ENCODE measurements at places on chromosomes 4 and X. TPM values are rescaled to one million over a fixed set of nuclear protein-coding genes. Genes with fewer than 3 reads are reported as not detected.

DNA sequence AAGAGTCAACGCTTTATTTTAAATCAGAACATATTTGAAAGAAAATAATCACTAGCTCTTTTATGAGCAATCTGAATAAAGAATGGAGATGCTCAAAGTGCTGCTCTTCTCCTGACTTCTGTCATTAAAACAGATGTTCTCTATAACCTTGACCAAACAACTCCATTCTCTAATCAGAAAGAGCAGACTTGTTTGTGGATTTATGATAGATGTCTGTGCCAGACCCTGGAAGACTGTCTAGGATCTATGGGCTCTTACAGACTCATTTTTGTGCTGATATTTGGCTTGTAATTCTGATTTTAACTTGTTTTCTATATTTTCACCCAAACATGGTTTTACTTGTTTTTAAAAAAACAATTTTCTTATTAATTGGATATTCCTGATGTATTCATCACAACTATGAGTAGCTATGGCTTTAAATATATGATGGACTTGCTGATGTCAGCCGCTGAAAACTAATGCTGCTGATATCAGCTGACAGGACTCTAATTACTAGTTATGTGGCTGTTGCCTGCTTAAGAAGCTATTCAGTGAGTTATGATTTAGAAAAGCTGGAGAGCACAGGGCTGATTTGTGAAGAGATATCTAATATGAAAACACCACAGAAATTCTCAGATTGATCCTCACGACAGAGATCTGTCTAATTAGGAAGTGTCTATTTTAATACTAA lies 31.6 kb upstream of the MAML3 start:
- no peak overlapping the region for H3K4me3 ChIP-seq
- no peak overlapping the region for H3K27ac ChIP-seq
- peaks cover 44% of the 10 kb centered on the region for H3K27me3 ChIP-seq
- DNase-seq, result no peak
- H3K4me1 ChIP-seq, result no peaks in the 10 kb centered on the region

The MAGEC3 gene
- total RNA-seq, result not detected

- no peak overlapping the region for H3K4me3 ChIP-seq
- peaks cover 40% of the 10 kb centered on the region for H3K36me3 ChIP-seq
- no peak overlapping the region for H3K27ac ChIP-seq
- no peak for DNase-seq
- no peaks in the 10 kb centered on the region for H3K4me1 ChIP-seq
These were observed 17.6 kb downstream of the TBL1X start for GRCh38 chrX:9482408-9482807.

- no peak for DNase-seq
- no peak overlapping the region for H3K4me3 ChIP-seq
- no peak overlapping the region for H3K27ac ChIP-seq
- H3K36me3 ChIP-seq, result no peaks in the 10 kb centered on the region
- H3K4me1 ChIP-seq, result no peaks in the 10 kb centered on the region
These were observed 15.8 kb downstream of the TMEM31 start for GRCh38 chrX:103726477-103726876.

The NAP1L3 gene
- 0.57 TPM for total RNA-seq

DNA sequence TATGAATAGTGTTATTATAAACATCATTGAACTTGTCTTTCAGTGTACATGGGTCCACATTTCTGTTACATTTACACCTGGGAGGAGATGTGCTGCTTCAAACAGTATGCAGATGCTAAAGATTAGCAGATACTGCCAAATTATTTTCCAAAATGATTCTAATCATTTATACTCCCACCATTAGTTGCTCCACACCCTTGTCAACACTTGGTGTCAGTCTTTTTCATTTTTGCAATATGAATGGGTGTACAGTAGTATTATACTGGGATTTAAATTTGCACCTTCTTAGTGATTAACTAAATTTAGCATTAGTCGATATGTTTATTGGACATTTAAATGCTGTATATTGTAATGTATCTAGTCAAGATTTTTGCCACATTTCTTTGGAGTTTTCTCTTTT lies 131.6 kb upstream of the GRID2 start:
- no peak overlapping the region for H3K27ac ChIP-seq
- H3K4me3 ChIP-seq, result no peak overlapping the region
- H3K27me3 ChIP-seq, result no peaks in the 10 kb centered on the region
- H3K36me3 ChIP-seq, result no peaks in the 10 kb centered on the region
- DNase-seq, result no peak
- no peaks in the 10 kb centered on the region for H3K4me1 ChIP-seq

DNA sequence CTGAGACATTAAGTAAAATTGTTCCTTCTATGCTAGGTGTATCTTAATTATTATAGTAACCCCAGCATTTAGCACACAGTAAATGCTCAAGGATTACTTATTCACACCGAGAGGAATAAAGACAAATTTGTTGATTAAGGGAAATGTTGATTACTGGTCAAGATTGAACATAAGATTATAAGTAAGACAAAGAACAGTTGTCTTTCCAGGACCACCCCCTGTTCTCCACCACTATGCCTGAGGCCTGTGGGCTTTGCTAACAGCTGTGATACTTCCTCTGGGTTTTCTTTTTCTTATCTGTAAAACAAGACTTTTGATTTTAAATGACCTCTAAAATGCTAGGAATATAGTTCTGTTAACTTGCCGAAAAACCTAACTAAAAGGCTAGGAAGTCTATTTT lies 128.0 kb downstream of the DCLK2 start:
- no peak for DNase-seq
- peaks cover 15% of the 10 kb centered on the region for H3K27me3 ChIP-seq
- H3K4me1 ChIP-seq, result no peaks in the 10 kb centered on the region
- H3K4me3 ChIP-seq, result no peak overlapping the region
- no peak overlapping the region for H3K27ac ChIP-seq

The BEND4 gene
- total RNA-seq, result 0.72 TPM

GRCh38 chr4:100576570-100576969 lies 58.7 kb upstream of the EMCN start:
- DNase-seq, result no peak
- H3K36me3 ChIP-seq, result no peaks in the 10 kb centered on the region
- no peaks in the 10 kb centered on the region for H3K27me3 ChIP-seq
- H3K27ac ChIP-seq, result no peak overlapping the region
- no peaks in the 10 kb centered on the region for H3K4me1 ChIP-seq

- H3K36me3 ChIP-seq, result no peaks in the 10 kb centered on the region
- H3K27ac ChIP-seq, result no peak overlapping the region
- no peak overlapping the region for H3K4me3 ChIP-seq
- DNase-seq, result no peak
- no peaks in the 10 kb centered on the region for H3K27me3 ChIP-seq
These were observed 260.6 kb upstream of the BOD1L1 start for GRCh38 chr4:13888112-13888511.

DNA sequence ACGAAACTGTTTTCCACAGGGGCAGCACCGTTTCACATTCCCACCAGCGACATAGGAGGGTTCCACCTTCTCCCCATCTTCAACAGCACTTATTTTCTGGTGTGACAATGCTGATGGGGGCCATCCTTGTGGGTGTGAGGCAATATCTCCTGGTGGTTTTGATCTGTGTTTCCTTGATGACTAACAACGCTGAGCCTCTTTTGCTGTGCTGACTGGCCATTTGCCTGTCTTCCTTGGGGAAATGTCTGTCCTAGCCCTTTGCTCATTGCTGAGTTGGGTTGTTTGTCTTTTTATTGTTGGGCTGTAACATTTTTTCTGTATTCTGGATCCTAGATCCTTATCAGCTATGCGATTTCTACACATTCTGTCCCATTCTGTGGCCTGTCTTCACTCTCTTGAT lies 33.7 kb downstream of the ATP2B3 start:
- H3K27me3 ChIP-seq, result peaks cover 2% of the 10 kb centered on the region
- no peak for DNase-seq
- no peak overlapping the region for H3K27ac ChIP-seq
- no peaks in the 10 kb centered on the region for H3K4me1 ChIP-seq

The GALNTL6 gene
- total RNA-seq, result not detected

DNA sequence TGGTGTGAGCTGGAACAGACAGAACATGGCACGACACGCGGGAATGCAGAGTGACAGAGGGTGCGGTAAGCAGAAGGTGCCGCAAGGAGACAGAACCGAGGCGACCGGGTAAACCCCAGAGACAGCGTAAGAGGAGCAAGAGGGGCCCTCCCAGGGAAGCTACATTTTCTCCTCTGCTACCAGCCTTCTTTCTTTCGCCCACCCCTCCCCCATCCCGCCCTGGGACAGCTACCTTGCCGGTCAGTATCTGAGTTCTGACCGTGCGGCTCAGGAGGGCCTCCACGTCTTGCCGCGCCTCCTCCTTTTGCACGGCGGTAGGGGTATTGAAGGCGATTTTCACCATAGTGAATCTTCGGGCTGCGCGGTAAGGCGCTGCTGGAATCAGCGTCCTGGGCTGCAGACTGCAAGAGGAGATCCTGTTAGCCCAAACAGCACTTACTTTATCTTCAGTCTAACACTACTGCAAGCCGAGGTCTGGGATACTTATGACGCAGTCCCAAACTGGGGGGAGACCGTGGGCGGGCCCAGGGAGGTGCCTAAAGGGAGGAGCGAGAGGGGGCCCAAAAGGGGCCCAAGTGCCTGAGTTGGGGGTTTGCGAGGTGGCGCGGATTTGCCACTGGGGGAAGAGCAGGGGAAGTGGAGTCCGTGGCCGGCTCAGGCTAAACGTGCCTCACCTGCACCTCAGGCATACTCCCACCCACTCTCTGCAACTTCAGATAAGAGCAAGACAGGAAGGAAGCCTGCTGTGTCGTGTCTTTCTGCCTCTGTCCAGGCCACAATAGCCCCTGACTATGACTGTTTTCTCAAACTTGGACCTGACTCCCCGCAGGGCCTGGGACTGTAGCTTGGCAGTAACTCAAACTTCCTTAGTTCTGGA lies at the start of gene ITM2A:
ITM2A (minus strand) TSS at position 462 of the 877 bp plus-strand sequence; CDS start at position 343, 119 bp downstream.
- H3K36me3 ChIP-seq, result peaks cover 13% of the 10 kb centered on the region
- DNase-seq, result peak; percentile 86
- H3K27ac ChIP-seq, result peak within 1 kb of the TSS; percentile 99
- H3K27me3 ChIP-seq, result no peaks in the 10 kb centered on the region
- peak within 1 kb of the TSS; percentile 99 for H3K4me3 ChIP-seq

GRCh38 chr4:101695176-101695575 lies 95.4 kb upstream of the BANK1 start:
- H3K36me3 ChIP-seq, result no peaks in the 10 kb centered on the region
- no peak overlapping the region for H3K27ac ChIP-seq
- no peak overlapping the region for H3K4me3 ChIP-seq
- H3K27me3 ChIP-seq, result peaks cover 16% of the 10 kb centered on the region
- no peaks in the 10 kb centered on the region for H3K4me1 ChIP-seq

DNA sequence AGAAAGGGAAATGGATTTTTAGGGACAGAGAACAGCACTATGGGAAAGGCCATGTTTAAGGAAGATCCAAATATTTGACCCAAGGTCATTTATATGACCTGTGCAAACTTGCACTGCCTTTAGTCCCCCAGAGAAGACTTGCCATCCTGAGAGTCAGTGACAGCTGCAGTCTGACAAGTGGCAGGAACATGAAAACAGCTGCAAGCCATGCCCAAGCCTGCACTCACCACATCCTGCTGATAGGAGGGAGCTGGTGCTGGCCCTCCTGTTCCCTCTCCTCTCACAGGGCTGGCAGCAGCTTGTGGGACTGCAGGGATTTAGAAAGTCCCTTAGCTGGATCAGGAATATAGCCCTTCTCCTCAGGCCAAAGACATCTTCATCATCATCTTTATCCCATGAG lies 187.7 kb downstream of the RAP1GDS1 start:
- H3K27ac ChIP-seq, result no peak overlapping the region
- H3K4me1 ChIP-seq, result peaks cover 44% of the 10 kb centered on the region
- peak overlapping the region; percentile 8 for H3K4me3 ChIP-seq
- peaks cover 25% of the 10 kb centered on the region for H3K36me3 ChIP-seq

The XKRX gene
- total RNA-seq, result 0.23 TPM

- H3K27ac ChIP-seq, result no peak overlapping the region
- H3K36me3 ChIP-seq, result peaks cover 30% of the 10 kb centered on the region
- peaks cover 8% of the 10 kb centered on the region for H3K4me1 ChIP-seq
- H3K27me3 ChIP-seq, result no peaks in the 10 kb centered on the region
- no peak for DNase-seq
These were observed 46.8 kb downstream of the TMEM165 start for GRCh38 chr4:55442541-55442940.

GRCh38 chr4:123363729-123364128 lies 32.9 kb upstream of the SPRY1 start:
- H3K36me3 ChIP-seq, result no peaks in the 10 kb centered on the region
- DNase-seq, result no peak
- H3K4me1 ChIP-seq, result no peaks in the 10 kb centered on the region
- no peak overlapping the region for H3K27ac ChIP-seq

The CT45A10 gene
- total RNA-seq, result not detected

The PCDH19 gene
- total RNA-seq, result not detected
